HS-27A (cell line): ENCODE measurements at places on chromosomes 5 and 9.

DNA sequence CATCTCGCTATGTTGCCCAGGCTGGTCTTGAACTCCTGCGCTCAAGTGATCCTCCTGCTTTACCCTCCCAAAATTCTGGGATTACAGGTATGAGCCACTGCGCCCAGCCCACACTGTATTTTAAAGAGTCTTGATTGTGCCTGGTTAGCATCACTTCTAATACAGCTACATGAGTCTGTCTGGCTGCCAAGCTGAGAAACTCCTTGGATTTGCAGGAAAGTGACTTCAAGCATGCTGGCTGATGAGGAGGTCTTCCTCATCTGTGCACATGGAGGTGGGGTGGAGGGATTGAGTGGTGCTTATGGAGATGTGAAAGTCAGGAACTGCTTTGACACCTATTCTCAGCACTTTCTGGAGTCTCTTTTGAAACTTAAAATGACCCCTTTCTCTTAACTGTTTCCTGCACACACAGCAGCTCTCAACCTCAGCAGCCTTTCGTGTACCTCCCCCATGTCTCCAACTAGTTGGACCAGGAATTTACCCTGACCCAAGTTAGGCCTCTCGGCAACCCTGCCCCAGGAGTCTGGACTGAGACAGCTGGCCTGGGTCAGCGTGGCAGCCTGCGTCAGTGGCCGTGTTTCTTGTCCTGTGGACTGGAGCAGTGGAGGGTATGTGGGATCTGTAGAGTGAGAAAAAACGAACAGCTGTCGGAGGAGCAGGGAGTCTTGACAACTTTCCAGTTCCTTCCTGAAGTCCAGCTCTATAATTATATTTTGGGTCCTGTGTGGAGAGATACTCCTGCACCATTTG, 72.5 kb downstream of the ACER2 start:
- DNase-seq = no peak

DNA sequence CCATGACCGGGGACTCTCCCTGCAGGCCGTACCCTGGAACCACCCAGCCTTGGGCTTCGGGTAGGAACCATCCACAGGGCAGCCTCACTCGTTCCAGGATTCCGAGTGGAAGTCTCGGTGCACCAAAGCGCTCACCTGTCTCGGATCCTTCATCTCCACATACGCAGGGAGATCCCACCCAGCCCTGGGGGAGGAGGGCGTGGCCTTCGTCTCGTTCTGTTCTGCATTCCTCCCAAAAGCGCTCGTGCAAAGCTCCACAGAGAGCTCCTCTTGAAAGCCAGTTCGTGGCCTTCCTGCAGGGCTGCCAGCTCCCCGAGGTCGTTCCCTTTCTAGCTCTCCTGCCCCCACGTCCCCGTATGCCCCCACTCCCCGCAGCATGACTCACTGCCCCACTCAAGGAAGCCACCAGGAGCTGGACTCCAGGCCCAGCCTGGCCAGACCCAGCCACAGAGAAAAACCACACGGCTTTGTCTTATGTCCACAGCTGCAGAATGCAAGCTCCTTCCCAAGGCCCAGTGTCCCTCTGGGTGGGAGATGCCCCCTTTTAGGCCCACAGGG, 65.0 kb upstream of the SARDH start:
- no peak for DNase-seq

- no peak for DNase-seq
Measured at GRCh38 chr5:68709239-68709638, 384.6 kb upstream of the SLC30A5 start.

GRCh38 chr9:13718086-13718485, 438.6 kb upstream of the MPDZ start:
- no peak for DNase-seq

GRCh38 chr5:149517461-149518122, 33.6 kb downstream of the CSNK1A1 start:
- no peak for DNase-seq

- no peak for DNase-seq
Measured at GRCh38 chr9:19119246-19119645, 8.0 kb downstream of the PLIN2 start.

DNA sequence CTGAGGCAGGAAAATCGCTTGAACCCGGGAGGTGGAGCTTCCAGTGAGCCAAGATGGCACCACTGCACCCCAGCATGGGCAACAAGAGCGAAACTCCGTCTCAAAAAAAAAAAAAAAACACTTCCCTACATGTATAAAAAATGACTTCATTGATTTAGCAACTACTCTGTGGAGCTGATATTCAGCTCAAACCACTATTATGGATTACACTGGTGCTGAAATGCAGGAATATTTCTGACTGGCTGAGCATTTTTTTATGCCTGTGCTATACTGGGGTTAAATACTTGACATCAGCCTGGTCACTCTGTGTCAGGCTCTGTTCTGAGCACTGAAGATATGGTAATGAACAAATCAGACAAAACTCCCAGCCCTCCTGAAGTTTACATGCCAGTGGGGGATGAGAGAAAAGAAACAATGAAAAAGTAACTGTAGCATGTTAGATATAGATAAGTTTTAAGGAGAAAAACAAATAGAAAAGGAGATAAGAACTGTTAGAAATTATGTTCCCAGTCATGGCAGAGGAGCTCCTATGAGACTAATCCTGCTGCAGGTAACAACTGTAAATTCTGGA, 22.6 kb upstream of the TTC39B start:
- no peak for DNase-seq

GRCh38 chr5:131400585-131400984, 136.7 kb downstream of the CDC42SE2 start:
- DNase-seq = no peak

- DNase-seq = no peak
Measured at GRCh38 chr5:37754976-37755375, 84.9 kb downstream of the GDNF start.
